ENCODE measurements at places on chromosomes 12 and 14.

DNA sequence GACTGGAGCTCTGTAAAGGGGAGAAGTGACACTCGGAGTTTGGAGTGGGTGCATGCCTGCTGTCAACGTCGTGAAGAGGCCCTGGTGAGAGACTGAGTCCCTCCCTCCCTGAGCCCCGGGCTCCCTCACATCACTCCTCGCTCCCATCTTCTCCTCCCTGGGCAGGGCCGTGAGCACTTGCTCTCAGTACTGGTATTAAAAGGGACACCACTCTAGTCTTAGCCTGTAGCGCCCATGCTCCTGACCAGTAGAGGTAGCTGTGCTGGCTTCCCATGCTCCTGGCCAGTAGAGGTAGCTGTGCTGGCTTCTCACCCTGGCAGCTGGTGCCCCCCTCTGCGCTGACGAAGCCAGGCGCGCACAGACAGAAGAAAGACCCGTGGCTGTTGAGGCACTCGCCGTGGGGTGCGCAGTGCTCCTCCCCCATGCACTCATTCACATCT lies 14.7 kb downstream of the ISCA2 start:
- DNase-seq, result no peak

DNA sequence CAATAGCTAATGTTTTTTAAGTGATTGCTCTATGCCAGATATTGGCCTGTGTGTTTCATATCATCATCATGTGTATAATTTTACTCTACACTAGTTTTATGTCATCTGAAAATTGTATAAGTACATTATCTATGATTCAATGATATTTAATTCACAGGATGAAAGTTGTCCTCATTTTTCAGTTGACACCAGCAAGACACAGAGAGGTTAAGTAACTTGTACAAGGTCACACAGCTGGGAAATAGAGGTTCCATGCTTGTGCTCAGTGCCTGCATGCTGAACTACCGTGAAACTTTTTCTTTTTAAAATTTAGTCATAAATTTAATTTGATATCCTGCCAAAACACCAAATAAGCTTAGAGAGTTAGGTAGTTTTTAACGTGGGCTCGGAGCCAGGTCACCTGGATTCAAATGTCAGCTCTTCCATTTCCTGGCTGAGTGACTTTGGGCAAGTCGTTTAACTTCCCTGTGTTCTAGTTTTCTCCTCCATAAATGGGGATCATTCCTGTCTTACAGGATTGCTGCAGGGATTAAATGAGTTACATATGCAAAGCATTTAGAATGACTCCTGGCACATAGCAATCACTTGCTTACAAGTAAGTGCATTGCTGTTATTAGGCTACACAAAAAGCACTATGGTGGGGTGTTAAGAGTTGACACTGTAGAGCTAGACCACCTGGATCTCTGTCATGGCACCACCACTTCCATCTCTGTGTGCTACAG lies 183.9 kb downstream of the ETV6 start:
- DNase-seq, result no peak

DNA sequence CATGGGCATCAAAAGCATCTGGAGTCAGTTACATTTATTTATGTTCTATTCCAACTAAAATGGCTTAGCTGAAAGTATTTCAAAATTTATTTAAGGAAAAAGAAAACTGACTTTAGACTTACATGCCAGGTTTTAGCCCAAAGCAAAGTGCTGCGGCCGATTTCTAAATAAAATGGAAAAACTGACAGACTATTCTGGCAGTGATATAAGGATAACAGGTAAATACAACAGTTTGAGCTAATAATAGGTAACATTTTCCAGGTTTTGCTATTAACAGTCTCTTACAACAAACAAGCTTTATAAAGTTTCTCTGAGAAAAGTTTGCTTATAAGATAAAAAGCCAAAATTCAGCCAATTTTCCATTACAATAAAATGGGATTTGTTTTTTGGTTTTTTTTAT lies 937.2 kb upstream of the FLRT2 start:
- no peak for DNase-seq

GRCh38 chr12:24770821-24771220 lies 178.1 kb downstream of the BCAT1 start:
- DNase-seq, result no peak

- no peak for DNase-seq
Measured at GRCh38 chr12:27107986-27108385, 25.6 kb upstream of the C12orf71 start.

All from iPS DF 19.7 (cell line).